ENCODE measurements at places on chromosomes 1 and 21.

- no peak for DNase-seq
Measured at GRCh38 chr1:229856009-229856650, 210.9 kb upstream of the GALNT2 start.

GRCh38 chr1:162187687-162188276 is 118.3 kb downstream of the NOS1AP start:
- no peak for DNase-seq

GRCh38 chr21:43865540-43866259 is 677 bp downstream of the AGPAT3 start:
- DNase-seq, result no peak

DNA sequence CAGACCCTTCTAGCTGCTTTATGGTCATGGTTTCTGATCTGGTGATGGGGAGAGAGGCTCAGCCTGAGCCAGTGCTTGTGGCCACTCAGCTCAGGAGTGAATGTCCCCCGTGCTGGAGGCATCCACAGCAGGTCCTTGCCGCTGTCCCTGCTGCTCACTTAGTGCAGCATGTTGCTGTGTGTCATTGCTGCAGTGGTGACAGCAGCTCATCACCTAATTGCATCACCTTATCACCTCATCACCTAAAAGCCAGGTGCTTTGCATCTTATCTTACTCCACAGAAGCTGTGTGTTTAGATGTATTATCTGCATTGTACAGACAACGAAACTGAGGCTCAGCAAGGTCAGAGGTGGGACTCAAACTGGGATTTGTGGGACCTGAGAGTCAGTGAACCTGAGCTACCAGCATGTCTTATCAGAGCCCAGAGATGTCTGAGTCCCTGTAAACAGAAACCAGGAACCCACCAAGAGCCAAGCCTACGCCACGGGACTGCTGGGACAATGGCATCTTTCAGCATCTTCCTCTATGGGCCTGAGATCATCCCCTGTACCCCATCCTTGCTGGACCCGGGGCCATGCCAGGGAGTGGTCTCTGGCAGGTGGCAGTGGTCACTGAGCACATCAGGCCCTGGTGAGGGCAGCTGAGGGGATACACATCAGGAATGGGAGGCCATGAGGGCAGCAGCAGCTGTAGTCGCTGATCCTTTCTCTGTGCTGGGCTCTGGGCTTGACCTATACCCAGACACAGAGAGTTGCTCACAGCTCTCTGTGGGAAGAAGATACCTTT is 6.5 kb downstream of the PODN start:
- no peak for DNase-seq

DNA sequence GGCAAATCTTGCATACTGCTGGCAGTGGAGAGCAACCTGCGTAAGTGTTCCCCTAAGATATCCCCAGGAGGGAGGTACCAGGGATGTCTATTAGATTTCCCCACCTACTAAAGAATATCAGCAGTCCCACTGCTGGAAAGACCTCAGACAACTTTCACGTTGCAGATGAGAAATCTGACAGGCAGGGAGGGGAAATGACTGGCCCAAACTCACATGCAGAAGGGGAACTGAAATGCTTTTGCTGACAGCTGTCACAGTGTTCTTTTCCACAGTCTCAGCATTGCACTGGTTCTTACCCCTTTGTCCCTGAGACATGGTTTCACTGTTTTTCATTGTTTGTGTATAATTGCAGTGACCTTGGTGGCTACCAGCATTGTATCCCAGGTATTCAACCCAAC is 84.8 kb upstream of the ATP1A1 start:
- no peak for DNase-seq

- no peak for DNase-seq
Measured at GRCh38 chr1:204928671-204929486, 58.2 kb downstream of the NFASC start.

- no peak for DNase-seq
Measured at GRCh38 chr1:18118491-18118890, 10.9 kb downstream of the IGSF21 start.

DNA sequence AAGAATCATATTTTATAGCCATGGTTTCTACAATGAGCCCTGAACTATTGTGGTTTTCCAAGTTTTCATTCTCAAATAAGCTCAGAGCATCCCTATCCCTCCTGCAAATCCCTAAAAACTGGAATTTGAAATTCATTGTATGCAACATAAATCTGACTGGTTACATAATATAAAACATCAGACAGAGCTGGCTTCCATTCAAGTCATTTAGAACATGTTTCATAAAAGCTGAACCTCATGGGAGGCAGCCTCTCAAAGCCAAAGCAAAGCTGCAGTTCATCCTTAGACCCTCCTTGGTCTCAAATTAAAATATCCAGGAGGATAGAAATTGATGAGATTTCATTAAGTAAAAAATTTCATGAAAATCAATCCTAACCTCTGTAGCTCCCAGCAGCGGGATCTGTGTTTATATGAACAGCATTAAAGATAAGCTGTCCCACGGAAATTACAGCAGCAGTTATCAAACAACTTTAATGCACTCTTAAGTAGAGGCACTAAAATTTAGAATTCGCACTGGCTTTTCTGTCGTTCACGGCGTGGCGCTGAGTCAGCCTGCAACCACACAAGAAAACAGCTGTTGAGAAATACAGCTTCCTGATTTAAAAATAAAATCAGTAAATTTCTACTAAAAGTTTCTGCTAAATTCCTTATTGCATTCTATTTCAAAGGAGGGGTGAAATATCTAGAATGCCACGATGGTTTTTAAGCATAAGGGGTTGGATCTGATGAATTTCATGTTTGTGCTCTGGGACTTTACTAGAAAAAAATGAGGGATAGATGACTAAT is 99.9 kb upstream of the TIAM1 start:
- no peak for DNase-seq

DNA sequence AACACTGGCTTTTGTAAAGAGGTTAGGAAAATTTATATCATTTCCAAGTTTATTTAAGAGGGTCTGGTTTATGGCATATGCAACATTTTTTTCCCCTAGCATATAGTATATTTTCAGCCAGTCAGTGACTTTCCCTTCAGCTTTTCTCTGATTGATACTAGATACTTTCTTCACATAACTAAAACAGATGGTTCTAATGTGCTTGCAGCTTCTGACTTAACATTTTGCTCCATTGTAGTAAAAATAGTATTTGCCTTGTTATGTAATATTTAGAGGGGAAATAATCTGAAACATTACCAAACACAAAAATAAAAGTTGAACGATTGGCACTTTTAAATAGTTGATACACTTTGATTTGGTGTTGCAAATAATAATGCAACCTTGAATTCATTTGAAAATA is 191.7 kb downstream of the GPR52 start:
- DNase-seq, result no peak

DNA sequence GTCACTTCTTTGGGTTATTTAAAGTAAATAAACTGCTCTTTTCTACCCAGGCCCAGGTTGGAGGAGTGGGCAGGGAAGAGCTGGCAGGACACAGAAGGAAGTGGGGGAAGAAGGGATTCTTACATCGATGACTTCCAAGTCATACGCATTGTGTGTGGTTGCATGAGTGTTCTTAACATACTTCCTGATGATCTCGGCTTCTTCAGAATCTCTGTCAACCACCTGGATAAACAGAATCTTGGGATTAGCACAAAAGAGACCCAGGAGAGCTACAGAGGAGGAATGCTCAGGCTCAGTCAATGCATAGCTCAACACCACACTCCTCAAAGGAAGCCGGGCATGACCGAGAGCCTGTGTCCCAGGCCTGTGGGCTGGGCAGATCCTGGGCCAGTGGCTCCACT is 42.1 kb downstream of the PARP1 start:
- no peak for DNase-seq

GRCh38 chr21:42189431-42189830 is 29.5 kb upstream of the ABCG1 start:
- DNase-seq, result no peak

DNA sequence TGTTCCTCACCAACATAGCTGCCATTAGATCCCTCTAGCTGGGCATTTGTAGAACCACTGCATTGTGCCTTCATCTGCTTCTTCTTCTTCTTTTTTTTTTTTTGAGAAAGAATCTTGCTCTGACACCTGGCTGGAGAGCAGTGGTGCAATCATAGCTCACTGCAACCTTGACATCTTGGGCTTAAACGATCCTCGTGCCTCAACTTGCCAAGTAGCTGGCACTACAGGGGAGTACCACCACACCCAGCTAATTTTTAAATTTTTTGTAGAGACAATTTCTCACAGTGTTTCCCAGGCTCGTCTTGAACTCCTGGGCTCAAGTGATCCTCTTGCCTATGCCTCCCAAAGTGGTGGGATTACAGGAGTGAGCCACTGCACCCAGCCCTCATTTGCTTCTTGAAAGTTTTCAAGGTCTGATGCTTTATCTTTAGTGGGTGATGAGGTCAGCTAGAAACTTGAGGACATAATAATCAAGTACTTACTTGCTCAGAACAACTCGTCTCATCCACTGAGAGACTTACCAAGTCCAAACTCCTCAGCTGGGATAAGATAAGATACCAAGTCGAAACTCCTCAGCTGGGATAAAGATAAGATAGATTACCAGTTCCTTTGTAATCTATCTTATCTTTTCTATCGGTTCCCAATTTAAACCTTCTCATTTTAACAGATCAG is 71.5 kb downstream of the MACF1 start:
- no peak for DNase-seq

DNA sequence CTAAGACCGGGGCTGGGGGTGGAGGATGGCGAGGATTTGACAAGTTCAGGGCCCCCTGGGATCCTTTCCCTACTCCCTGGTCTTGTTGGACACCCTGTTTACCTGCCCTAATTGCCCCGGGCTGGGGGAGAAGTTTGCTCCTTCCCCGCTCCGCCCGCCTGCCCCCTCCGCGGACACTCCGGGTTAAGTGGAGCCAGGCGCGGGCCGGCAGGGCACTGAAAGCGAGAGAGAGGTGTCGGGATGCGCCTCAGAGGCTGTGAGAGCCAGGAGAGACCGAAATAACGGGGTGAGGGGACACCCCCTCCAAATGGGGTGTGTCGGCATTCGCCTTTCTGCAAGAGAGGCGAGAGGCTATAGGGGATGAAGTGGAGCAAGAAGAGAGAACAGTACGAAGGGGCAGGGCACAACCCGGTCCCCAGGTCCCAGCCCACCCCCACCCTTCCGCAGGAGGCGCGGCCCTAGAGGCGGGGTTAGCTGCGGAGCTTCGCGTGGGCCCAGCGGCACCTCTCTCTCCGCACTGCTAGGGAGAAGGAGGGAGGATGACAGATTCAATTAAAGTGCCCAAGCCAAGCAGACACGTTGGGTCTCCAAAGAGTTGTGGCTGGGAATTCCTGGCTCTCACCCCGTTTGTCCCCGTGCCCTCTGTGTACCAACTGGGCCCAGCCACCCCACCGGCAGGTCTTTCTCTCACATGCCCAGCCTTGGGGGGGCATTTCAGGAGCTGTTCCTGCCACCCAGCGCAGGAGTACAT is 3.8 kb downstream of the EFNA3 start:
- no peak for DNase-seq

DNA sequence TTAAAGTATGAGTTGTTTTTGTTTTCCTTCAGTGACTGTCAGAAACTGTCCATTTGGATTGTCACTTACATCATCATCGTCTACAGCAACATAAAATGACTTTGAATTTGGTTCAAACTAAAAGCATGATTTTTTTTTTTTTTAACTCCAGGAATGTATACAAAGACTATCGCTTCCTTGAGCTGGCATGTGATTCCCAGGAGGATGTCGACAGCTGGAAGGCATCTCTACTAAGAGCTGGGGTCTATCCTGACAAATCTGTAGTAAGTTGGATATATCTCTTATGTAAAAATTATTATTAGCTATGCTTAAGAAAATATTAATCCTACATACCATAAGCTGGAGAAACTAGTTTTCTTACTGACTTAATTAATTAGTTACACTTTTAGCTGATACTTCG is 111.9 kb upstream of the C1orf105 start:
- DNase-seq, result no peak

GRCh38 chr1:204190212-204191211 is 5.8 kb downstream of the KISS1 start:
- DNase-seq, result no peak

DNA sequence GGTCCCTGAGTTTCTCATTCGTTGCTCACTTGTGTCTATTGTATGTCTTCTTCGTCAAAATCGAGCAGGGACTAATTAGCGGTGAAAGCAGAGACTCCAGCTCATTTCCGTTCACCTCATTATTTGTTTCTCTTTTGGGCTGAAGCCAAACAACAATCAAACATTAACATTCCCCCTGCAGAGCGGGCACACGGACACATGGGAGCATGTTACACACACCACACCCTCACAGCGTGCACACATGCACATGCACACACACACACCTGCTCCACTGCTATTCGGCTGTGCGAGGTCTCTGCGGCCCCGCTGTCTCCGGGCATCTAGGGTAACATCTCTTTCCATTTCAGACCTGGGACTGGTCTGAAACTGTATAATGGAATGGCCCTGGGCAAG is 58.5 kb upstream of the LRRC8D start:
- DNase-seq, result no peak

DNA sequence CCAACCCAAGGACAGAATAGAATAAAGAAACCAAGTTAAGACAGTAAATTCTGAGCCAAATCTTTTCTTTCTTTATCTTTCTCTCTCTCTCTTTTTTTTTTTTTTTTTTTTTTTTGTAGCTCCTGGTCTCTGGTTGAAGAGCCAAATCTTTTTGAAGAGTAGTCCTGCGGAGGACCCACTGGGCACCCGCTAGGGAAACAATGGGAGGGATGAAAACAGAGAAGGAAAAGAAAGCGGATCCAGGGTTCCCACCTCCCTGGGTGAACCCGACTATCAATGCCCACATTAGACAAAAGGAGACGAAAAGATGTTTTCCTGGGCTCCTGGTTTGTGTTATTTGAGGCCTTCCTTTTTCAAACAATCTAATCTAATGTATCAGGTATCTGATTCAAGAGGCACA is 49.8 kb upstream of the FBXO28 start:
- DNase-seq, result no peak

GRCh38 chr1:44894591-44894990 is 51.5 kb upstream of the PTCH2 start:
- no peak for DNase-seq

GRCh38 chr1:2477791-2478499 is 1.9 kb downstream of the PLCH2 start:
- DNase-seq, result no peak

DNA sequence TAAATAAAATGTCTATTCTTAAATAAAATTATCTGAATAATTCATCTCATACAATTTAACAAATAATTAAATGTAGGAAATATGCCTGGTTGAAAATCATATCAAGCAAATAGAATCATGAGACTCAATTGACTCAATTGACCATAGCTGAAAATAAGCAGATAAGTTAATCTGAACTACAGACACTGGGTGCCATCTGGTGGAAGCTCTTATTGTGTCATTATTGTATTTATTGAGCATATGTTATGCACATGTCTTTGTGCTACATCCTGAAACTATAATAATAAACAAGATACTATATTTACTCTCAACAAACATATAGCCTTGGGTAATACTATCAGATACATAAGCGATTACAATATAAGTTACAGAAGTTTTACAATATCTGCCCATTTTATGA is 41.0 kb downstream of the BRINP3 start:
- DNase-seq, result no peak

Measured in breast epithelium (tissue), 4 donors.